ENCODE measurements at places on chromosomes 2 and 18.

DNA sequence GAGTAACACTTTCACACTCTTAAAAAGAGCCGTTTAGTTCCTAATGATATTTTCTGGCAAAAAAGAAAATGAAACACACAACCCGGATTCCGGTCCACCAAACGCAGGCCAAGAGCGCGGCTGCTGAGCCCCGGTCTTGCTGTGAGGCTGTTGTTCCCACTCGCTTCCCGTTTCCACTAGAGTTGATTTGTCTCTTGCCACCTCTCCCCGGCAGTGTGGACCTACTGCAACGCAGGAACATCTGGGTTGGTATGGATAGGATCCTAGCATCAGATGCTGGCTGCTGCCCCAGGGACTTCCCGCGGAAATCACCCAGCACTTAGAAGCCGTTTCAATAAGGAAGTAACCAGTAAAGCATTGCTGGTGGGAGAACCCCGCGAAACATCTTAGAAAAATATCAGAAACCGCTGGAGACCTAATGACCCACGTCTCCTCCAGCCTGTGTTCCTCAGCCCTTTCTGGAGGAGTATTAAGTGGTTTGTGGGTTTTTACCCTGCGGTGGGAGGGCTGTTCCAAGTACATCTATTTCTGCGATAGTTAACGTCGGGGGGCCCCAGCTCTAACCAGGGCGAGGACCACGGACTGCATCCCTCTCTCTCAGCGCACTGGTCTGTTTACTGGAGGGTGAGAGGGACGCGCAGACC lies 939 bp downstream of the DOCK10 start:
- DNase-seq, result no peak

- DNase-seq, result no peak
Observed at GRCh38 chr2:201977651-201978050, 56.0 kb upstream of the FZD7 start.

DNA sequence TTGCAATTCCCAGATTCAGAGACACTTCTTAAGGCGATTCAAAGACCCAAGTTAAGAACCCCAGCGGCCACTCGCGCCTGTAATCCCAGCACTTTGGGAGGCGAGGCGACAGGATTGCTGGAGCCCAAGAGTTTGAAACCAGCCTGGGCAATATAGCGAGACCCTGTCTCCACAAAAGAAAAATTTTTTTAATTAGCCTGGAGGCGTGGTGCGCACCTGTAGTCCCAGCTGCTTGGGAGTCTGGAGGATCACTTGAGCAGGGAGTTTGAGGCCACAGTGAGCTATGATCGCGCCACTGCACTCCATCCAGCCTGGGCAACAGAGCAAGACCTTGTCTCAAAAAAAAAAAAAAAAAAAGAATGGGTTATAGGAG lies 585 bp upstream of the ANAPC1 start:
- DNase-seq, result no peak

DNA sequence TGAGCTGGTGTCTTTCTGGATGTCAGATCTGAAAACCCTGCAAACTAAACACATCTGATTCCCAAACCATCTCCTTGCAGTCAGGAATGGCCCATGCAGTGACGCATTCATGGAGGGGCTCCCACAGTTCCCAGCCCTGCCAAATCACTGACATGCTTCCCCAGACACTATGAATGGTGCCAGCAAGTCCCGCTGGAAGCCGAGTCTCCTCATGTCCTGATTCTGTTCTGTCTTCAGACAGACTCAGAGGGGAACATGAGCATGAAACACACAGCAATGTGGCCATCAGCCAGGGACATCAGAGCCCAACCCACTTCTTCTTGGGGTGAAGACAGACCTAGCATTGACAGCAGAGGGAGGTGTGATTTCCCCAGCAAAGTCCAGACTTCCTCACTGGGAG lies 83.7 kb downstream of the TTC32 start:
- DNase-seq, result no peak

DNA sequence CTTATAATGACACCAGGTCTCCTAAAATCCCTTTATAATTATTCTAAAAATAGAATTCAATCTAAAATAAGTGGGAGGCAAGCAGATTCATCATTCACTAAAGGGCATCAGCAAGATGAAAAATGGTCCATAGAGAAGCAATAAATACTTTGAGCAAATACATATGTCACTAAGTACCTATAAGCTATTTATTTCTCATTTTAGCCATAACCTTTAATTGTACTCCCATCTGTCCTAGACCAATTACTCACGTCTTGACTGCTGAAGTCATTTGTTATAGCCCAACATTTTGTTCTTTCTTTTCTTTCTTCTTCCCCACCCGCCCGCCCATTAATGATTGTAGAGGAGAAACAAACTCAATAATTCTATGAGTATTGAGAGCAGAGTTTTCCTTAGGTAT lies 105.7 kb downstream of the MAP2 start:
- DNase-seq, result no peak

- no peak for DNase-seq
Observed at GRCh38 chr18:67276638-67277037, 239.9 kb downstream of the DSEL start.

DNA sequence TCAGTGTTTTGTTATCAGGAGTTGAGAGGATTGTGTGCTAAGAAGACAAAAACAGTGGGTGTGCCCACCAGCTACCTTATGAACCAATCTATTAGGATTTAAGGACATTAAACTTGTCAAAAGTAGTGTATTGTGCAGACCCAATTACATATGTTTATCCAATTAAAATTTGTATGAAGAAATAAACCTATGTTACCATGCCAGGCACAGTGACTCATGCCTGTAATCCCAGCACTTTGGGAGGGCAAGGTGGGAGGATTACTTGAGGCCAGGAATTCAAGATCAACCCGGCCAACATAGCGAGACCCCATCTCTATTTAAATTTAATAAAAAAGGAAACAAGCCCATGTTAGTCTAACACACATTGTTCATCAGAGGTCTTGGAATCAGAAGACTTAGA lies 162.2 kb downstream of the IRS1 start:
- no peak for DNase-seq

- DNase-seq, result peak; percentile 86
Observed at GRCh38 chr2:191376981-191377629, 131.9 kb downstream of the MYO1B start.

DNA sequence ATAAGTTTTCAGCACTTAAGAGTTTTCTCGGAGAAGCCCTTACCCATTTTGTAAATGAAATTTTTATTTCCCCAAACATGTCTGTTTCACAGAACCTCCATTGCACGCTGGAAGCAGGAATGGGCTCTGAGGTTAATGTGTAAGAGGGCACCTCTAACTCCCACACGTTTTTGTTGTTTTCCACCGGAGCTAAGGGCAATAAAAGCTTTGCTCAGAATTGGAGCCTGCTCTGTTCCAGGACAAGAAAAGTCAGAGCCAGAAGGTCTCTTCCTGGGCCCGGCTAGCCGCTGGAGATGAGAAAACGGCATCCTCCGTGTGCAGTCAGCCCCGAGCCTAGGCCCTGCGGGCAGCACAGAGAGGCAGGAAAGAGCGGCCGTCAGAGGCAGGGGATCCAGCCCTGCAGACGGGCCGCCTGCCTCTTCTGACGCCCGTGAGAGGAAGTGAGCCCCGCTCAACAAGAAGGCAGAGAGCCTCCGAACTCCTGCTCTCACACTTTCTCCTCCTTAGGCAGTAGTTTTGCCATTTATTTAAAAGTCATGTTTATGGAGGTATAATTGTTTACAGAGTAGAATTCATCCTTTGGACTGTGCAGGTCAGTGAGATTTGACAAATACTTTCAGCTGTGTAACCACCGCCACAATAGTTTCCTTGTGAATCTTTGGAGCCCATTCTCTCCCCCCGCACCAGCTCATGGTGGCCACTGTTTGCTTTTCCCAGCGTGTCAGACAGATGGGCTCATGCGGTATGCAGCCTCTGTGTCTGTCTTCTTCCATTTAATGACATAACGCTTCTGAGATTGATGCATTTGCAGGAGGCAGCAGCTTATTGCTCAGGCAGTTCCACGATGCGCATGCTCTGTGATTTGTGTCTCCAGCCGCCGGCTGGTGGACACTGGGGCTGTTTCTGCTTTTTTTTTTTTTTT lies 117.3 kb downstream of the GALR1 start:
- DNase-seq, result no peak

Data from AG09309 (cell line).